ENCODE measurements at places on chromosomes 16 and 17.

- DNase-seq, result no peak
These were observed 432.5 kb downstream of the RBFOX1 start for GRCh38 chr16:7765079-7765550.

DNA sequence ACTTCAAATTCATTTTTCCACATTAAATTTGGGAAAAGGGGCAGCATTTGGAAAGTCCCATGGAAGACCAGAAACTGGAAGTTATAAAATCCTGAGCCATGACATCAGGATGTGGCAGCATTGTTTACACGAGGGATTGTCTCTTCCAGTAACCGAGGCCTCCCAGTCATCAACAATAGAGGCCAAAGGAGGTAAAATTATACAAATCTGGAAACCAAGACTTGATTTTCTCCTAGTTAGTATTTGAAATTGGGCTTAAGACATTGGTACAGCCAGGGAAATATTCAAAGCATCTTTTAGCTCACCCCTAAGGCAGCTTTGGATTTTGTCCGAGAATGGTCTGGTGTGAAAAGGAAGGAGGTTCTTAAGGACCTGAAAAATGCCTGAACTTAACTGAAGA is 251.6 kb upstream of the FOXF1 start:
- DNase-seq, result no peak

DNA sequence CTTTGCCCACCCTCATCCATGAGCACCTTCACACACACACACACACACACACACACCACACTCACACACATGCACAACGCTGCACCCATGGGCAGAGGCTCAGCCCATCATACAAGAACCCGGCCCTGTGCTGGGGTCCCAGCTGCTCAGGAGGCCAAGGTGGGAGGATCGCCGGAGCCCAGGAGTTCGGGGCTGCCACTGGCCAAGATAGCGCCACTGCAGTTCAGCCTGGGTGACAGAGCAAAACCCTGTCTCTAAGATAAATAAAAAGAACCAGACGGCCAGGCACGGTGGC is 3.4 kb upstream of the FSCN2 start:
- no peak for DNase-seq

- no peak for DNase-seq
These were observed 916.1 kb downstream of the KCNJ2 start for GRCh38 chr17:71085238-71086033.

GRCh38 chr16:25693631-25694030 is 1.9 kb downstream of the HS3ST4 start:
- no peak for DNase-seq

DNA sequence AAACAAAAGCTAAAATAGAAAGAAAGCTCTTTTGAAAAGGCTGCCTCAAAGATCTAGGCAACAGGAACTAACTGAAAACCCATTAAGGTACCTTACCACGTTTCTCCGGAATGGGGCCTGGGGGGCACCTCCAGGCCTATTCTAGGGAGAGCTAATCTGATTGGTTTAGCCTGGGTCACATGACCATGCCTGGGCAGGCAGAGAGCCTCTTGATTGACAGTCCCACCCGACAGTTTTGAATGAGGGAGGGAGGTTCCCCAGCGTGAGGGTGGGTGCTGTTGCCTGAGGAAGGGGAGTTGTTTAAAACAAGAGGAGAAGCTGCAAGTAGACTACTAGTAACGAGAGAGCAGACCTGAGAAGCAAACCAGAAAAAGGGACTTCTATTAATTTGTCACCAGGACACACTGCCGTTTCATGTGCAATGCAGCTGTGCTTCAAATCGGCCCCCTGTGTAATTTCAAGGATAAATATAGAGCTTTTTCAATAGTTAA is 143.4 kb upstream of the HS3ST2 start:
- DNase-seq, result no peak

- no peak for DNase-seq
These were observed 983.9 kb upstream of the EEF2KMT start for GRCh38 chr16:6081320-6081976.

DNA sequence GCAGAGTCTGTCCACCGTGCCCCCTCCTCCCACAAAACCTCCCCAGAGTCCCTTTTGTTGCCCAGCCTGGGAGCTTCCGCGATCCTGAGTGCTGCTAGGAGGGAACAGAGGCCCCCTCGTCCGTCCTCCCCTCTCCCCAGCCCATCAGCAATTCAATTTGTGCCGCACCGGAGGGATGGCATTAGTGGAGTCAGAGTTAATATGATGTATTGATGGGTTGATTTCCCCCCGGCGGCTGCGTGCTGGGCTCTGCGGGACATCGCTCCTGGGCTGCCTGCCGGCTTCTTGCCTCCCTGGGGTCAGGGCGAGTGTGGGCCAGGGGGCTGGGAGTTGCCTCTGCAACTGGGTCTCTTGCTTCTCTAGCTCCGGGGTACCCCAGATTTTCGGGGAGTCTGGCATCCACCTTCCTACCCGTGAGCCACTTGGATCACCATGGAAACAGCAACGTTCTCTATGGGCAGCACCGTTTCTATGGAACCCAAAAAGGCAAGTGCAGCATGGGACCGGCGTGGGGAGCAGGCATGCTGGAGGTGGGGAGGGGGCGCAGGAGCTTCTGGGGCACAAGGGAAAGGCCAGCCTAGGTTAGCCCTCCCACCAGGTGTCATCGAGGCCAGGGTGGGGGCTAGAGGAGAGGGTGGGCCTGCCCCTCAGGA is 42.9 kb downstream of the BAHCC1 start:
- DNase-seq, result no peak

DNA sequence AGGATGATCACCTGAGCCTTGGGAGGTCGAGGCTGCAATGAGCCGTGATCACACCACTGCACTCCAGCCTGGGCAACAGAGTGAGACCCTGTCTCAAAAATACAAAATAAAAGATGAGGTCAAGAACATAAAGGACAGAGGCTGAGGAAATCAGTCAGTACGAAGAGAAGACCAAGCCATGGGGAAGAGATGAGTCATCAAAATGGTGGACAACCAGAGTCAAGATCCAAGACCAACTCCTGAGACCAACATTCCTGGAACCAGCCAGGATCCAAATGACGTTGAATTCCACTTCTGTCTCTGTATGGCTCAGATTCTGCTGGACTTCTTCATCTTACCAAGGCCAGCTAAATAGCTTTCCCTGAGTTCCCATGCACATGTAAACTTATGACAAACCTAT is 44.8 kb upstream of the NOG start:
- DNase-seq, result no peak

DNA sequence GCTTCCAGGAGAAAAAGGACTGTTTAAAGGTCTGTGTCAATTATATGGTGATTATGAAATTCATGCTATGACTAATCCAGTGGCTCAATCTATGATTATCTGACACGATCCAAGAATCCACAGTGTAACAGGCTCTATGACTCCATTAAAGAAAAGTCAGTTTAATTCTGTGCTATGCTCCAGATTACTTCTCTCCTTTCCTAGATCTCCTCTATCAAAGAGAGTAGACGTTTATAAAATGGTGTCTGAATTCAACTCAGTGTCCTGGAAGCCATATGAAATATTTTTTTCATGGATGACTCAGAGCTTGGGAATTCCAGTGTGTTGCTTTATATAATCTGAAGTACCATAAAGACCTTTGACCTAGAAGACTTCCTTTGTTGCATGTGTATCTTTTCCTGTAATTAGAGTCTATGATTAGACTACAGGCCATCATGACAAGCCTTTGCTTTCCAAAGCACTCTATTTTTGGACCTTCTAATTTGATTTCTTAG is 27.0 kb upstream of the NF1 start:
- DNase-seq, result no peak

GRCh38 chr17:49566668-49567071 is 9.0 kb upstream of the NXPH3 start:
- no peak for DNase-seq

- no peak for DNase-seq
These were observed 21.0 kb upstream of the FLCN start for GRCh38 chr17:17258011-17258410.

GRCh38 chr16:80437707-80438106 is 103.1 kb upstream of the DYNLRB2 start:
- DNase-seq, result no peak

DNA sequence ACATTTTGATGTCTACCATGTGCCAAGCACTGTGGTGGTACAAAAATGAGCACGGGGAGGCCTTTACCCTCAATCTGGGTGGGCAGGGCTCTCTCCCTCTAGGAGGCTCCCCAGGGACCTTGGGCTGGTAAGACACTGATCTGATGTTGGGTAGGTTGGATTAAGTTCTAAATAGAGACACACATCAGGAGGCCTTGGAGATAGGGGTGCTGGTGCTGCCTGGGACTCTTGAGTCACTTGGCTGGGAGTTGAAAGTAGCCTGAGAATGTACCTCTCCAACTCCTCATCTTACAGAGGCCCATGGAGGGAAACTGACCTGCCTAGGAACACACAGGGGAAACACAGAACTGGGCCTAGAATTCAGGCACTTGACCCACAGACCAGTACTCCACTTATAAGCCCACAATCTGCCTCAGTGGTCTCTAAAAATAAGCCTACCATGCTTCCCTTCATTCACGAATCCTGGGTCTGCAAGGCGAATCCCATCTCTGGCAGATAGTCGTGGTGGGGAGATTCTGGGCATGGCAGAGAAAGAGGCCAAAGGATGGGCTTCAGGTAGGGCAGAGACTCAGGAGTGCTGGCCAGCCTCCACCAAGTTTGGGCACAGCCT is 1.8 kb upstream of the NEUROD2 start:
- no peak for DNase-seq

- DNase-seq, result no peak
These were observed 193.6 kb downstream of the PARN start for GRCh38 chr16:14436401-14436955.

DNA sequence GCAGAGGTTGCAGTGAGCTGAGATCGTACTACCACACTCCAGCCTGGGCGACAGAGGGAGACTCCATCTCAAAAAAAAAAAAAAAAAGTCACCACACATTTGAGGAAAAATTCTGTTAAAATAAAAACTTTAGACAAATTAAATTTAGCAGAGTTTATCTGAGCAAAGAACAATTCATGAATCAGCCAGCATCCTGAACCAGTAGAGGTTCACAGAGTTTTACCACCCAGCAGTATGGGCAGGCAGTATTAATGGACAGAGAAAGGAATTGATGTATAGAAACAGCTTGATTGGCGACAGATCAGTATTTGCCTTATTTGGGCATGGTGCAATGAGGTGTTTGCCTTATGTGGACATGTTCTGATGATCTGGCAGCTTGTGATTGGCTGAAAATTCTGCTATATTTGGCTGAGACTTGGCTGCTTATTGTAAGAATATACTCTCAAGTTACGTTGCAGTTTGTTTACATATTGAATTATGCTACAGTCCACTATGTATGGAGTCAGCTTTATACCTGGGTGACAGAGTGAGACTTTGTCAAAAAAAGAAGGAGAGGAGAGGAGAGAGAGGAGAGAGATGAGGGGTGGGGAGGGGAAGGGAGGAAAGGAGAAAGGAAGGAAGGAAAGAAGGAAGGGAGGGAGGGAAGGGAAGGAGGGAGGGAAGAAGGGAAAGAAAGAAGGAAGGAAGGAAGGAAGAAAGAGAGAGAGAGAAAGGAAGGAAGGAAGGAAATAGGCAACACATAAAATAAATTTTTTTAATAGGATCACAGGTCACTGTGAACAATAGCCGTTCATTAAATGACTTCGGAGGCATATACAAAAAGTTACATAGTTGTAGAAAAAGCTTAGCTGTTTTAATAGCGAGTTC is 14.6 kb downstream of the ABCC3 start:
- no peak for DNase-seq

DNA sequence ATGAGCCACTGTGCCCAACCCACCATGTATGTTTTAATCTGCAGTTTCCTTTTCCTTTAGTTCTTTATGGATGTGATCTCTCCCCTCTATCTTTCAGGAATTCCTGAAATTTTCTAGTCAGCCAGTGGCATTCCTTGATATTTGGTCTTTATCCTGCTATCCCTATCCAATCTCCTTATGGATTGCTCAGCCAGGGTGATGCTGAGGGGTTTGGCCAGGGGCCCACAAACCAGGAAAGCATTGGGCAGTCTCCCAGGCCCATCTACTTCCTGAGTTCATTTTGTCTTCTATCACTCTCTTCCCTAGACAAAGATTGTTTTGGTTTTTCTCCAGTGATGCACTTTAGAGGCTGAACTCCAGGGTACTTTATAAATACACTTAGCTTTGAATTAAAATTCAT is 115.9 kb downstream of the KATNIP start:
- no peak for DNase-seq

- DNase-seq, result no peak
These were observed 486 bp downstream of the SYT17 start for GRCh38 chr16:19168371-19169081.

- DNase-seq, result no peak
These were observed 33.7 kb upstream of the PVALEF start for GRCh38 chr17:81131486-81132196.

GRCh38 chr17:75983501-75984181 is 4.6 kb downstream of the TEN1 start:
- no peak for DNase-seq

- no peak for DNase-seq
These were observed 9.3 kb upstream of the SLC16A5 start for GRCh38 chr17:75078284-75079022.

GRCh38 chr17:77666881-77667395 is 291.6 kb upstream of the TNRC6C start:
- no peak for DNase-seq

DNA sequence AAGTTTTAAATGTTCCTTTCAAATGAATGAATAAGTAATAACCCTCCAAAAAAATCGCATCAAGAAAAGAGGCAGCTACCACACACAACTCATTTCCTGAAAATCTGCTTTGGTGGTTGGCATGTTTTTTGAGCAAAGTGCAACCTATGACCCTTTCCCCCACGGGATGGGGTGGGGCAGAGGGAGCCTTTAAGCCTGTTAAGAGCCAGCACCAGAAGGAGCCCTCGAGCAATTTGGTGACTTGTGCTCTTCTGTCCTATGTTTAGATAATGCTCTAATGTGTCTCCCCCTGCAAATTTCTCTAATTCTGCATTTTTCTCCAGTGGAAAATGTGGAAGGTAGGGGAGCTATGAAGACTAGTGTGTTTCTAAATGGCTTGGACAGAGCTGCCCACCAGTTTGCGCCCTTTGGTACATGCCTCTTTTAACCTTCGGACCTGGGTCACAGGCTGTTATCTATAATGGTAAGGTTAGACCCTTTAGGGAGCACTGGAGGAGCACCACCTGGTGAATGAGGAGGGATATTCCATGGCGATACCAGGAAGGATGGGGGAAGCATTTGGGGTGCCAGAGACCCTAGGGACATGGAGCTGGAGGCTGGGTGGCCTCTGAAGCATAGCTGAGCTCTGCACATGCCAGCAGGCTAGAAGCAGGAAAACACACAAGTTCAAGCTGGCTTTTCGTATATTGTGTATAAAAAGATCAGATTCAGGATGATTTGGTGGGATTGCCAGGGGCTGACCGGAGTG is 1.6 kb downstream of the PYCARD start:
- no peak for DNase-seq

GRCh38 chr16:79334127-79334526 is 266.4 kb downstream of the MAF start:
- no peak for DNase-seq

GRCh38 chr16:63789603-63790002 is 1332.3 kb downstream of the CDH11 start:
- no peak for DNase-seq

- no peak for DNase-seq
These were observed 9.2 kb upstream of the ACSF3 start for GRCh38 chr16:89084411-89084810.

Measured in activated CD8-positive, alpha-beta memory T cell treated with anti-CD3 and anti-CD28 coated beads for 1 hour (primary cell).